ENCODE measurements at places on chromosomes 11 and 22. TPM values are rescaled to one million over a fixed set of nuclear protein-coding genes. Genes with fewer than 3 reads are reported as not detected.

GRCh38 chr11:109794501-109794900 lies 298.7 kb upstream of the ZC3H12C start:
- no peaks in the 10 kb centered on the region for H3K36me3 ChIP-seq
- DNase-seq = no peak
- no peak overlapping the region for H3K4me3 ChIP-seq

GRCh38 chr11:71151561-71151960 lies 100.8 kb downstream of the SHANK2 start:
- H3K4me1 ChIP-seq = no peaks in the 10 kb centered on the region
- no peaks in the 10 kb centered on the region for H3K36me3 ChIP-seq
- DNase-seq = no peak
- no peak overlapping the region for H3K4me3 ChIP-seq
- no peaks in the 10 kb centered on the region for H3K27me3 ChIP-seq

GRCh38 chr22:41830174-41830573 lies 2.7 kb upstream of the SREBF2 start:
- H3K27me3 ChIP-seq = no peaks in the 10 kb centered on the region
- peaks cover 5% of the 10 kb centered on the region for H3K36me3 ChIP-seq
- no peak for DNase-seq

- peaks cover 20% of the 10 kb centered on the region for H3K4me1 ChIP-seq
- H3K4me3 ChIP-seq = no peak overlapping the region
- no peak overlapping the region for H3K27ac ChIP-seq
- H3K36me3 ChIP-seq = peaks cover 6% of the 10 kb centered on the region
These were observed 45.6 kb upstream of the RRM1 start for GRCh38 chr11:4049006-4049405.

The ROM1 gene
- 2.5 TPM for total RNA-seq

The SLC5A4 gene
- not detected for total RNA-seq

Measured in MCF 10A (cell line).